ENCODE measurements at places on chromosomes 6 and 20.

- no peak for DNase-seq
Observed at GRCh38 chr20:35742741-35743523, 872 bp upstream of the RBM39 start.

- DNase-seq, result no peak
Observed at GRCh38 chr20:10094566-10095173, 59.9 kb downstream of the ANKEF1 start.

- DNase-seq, result peak; percentile 1
Observed at GRCh38 chr6:64580346-64580745, 944.7 kb downstream of the PHF3 start.

- DNase-seq, result no peak
Observed at GRCh38 chr6:141576751-141577150, 556.0 kb upstream of the GJE1 start.

- no peak for DNase-seq
Observed at GRCh38 chr20:3330046-3330741, 77.3 kb downstream of the DNAAF9 start.

DNA sequence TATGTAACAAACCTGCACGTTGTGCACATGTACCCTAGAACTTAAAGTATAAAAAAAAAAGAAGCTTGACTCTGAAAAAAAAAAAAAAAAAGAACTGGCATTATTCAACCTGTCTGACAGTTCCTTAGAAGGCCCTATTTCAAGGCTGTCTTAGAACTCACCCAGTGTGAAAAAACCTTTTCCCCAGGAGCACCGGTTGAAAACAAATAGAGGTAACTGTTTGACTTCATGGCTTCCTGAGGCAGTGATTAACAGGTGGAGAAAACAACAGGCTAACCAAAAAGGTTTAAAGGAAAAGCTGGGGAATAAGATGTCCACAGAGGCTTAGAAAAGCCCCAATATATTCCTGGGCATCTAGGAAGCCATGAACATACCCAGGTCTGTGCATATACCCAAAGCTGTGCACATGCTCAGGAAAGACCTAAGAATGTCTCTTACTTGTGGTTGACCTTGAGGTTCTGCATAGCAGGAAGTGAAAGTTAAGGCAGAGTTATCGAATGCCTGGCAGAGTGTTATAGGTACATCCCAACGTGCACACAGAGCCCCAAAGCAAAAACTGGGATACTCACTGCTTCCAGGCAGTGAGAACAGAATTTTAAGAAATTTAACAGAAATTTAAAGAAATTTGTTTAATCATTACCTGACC is 7.0 kb downstream of the UQCC1 start:
- no peak for DNase-seq

GRCh38 chr6:166768761-166769160 is 141.7 kb upstream of the RPS6KA2 start:
- DNase-seq, result no peak

GRCh38 chr6:44387346-44388134 is at the start of gene CDC5L:
CDC5L (plus strand) TSS chr6:44387706; CDS start chr6:44387824, 118 bp downstream.
- DNase-seq, result peak; percentile 100

GRCh38 chr20:50417023-50417329 is 93.2 kb upstream of the PTPN1 start:
- DNase-seq, result no peak

DNA sequence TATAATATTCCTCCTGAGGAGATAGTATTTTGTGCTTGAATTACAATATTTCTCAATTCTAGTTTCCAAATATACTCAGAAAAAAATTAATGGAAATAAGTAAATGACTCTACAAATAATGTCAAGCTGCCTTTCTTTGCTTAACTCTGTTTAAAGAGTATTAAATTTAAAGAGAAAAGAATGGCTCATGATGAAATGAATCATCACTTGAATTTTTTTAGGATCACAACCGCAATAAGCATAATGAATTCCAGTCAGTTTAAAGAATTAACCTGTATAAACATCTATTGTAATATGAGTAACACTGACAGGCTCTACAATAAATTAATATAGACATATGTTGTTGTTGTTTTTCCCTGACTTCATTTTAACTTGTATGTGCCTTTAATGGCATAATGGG is 266.2 kb upstream of the ADGRB3 start:
- DNase-seq, result no peak

DNA sequence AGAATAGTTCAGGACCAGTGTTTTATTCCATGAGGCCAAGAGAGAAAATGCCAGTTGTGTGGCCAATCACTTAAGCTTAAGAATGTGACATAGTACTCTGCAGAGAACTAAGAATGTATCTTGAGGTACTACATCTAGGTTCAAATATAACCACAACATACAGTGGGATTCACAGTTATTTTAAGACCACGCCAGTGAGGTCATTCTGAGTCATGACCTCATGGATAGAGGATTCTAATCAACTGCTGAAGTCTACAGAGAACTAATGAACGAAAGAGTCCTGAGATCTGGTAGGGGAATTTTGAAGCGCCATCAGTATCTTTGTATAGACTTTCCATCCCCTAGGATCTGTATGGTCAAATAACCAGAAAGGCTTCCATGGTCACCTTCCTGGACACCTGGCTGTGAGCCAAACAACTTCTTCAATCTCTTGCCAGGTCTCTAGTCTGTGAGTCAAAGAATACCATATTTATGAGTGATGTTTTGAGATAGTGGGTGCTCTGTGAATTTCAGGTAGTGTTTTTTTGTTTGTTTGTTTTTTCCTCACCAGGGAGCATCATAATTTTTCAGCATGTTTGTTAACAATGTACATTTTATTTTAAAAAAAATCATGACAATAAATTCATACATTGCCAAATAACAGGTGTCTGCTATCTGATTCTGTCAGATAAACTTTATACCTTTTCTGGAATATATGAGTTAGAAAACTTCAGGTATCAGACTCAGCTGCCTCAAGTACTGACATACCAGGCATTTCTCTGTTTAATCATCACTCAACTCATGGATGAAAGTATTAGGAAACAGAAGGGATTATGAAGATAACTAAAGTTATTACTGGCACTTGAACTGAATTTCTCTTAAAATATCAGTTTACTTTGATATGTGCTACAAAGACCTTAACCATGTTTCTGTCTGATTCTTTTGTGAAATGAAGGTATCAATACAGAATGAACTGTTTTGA is 217.9 kb downstream of the PLCB4 start:
- no peak for DNase-seq

DNA sequence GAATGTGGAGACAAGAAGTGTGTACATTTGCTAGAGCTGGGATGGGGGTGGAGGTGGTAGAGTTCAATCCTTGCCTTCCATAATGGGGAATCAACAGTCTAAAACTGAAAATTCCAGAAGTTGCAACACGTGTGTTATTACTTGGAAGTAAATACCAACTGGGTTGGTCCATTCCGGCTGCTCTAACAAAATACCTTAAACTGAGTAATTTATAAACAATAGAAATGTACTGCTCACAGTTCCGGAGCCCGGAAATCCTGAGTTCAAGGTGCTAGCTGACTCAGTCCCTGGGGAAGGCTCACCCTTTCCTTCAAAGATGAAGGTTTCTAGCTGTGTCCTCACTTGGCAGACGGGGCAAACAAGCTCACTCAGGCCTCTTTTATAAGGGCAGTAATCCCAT is 59.0 kb downstream of the RIN2 start:
- DNase-seq, result no peak

GRCh38 chr6:169869301-169869700 is 117.9 kb downstream of the ERMARD start:
- no peak for DNase-seq
